Osteocyte (in vitro differentiated cells): ENCODE measurements at places on chromosomes 1 and 21. TPM values are rescaled to one million over a fixed set of nuclear protein-coding genes. Genes with fewer than 3 reads are reported as not detected.

DNA sequence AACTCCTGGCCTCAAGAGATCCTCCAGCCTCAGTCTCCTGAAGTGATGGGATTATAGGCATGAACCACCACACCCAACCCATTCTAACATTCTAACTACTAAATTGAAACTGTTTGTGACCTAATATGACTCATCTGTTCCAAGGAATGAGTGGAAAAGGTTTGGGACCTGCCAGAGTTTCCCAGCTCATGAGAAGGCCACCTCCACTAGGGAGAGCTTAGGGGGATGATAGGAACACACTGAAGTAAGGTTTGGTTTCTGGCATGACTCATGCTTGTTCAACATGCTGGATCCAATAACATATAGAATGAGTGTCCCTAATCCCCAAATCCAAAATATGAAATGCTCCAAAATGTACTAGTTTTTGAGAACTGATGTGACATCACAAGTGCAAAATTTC, 18.9 kb upstream of the SCAF4 start:
- H3K36me3 ChIP-seq, result no peaks in the 10 kb centered on the region
- H3K4me1 ChIP-seq, result peaks cover 1% of the 10 kb centered on the region
- H3K27me3 ChIP-seq, result peaks cover 3% of the 10 kb centered on the region
- no peak overlapping the region for H3K4me3 ChIP-seq
- no peak for DNase-seq
- H3K27ac ChIP-seq, result no peak overlapping the region

DNA sequence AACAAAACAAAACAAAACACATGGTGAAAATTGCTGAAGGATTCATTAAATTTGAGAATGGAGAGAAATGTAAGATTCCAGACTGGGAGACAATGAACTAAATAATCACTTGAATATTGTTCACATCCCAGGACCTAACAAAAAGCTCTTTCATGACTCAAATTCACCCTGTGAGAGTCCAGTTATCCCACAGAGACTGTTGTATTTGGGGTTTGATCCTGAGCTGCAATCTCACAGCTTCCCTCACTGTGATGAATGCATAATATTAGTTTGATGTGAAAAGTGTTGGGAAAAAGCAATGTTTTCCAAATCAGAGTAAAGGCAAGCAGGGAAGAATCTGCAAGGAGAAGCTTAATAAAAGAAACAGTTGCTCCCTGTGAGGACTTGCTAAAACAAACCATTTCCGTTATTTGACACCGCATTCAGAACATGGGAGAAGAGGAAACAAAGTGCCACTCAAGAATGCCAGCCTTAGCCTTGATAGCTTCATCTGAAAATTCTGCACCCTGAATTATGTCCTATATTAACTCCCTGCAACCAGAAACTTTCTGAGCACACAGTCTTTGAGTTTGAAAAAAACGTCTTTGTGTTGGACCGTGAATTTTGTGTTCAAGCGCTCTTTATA, 208.8 kb downstream of the DAB1 start:
- no peaks in the 10 kb centered on the region for H3K36me3 ChIP-seq
- H3K4me3 ChIP-seq, result no peak overlapping the region
- no peak overlapping the region for H3K27ac ChIP-seq
- no peaks in the 10 kb centered on the region for H3K27me3 ChIP-seq

DNA sequence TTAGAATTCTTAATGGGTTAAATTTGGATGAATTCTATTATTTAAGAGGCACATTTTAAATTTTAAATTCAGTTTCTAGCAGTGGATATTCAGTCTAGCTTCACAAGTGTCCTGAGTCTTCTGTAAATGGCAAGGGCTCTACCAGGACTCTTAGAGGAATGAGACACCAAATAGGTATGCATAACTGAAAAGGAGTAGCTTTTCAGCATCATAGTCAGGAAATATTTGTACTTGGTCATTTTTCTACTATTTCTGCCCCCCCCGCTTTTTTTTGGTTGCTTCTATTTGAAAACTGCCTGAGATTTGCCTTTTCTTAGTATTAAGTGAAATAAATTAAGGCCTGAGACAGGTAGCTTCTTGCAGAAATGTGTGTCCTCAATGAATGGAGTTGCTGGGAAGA, 80.2 kb downstream of the MAST2 start:
- H3K36me3 ChIP-seq, result no peaks in the 10 kb centered on the region
- H3K4me3 ChIP-seq, result no peak overlapping the region
- no peak overlapping the region for H3K27ac ChIP-seq
- H3K4me1 ChIP-seq, result peaks cover 14% of the 10 kb centered on the region
- DNase-seq, result no peak

GRCh38 chr1:162197615-162198421, 128.3 kb downstream of the NOS1AP start:
- no peak overlapping the region for H3K4me3 ChIP-seq
- H3K4me1 ChIP-seq, result peaks cover 3% of the 10 kb centered on the region
- H3K36me3 ChIP-seq, result no peaks in the 10 kb centered on the region

GRCh38 chr1:59279645-59280044, 17.2 kb upstream of the FGGY start:
- H3K27ac ChIP-seq, result no peak overlapping the region
- DNase-seq, result no peak
- no peak overlapping the region for H3K4me3 ChIP-seq
- H3K27me3 ChIP-seq, result peaks cover 4% of the 10 kb centered on the region
- H3K4me1 ChIP-seq, result peaks cover 18% of the 10 kb centered on the region

GRCh38 chr1:21022279-21023040, 154.2 kb downstream of the EIF4G3 start:
- H3K36me3 ChIP-seq, result peaks cover 8% of the 10 kb centered on the region
- no peak for DNase-seq
- H3K4me3 ChIP-seq, result peak overlapping the region; percentile 59
- peak overlapping the region; percentile 100 for H3K27ac ChIP-seq
- H3K4me1 ChIP-seq, result peaks cover 38% of the 10 kb centered on the region

DNA sequence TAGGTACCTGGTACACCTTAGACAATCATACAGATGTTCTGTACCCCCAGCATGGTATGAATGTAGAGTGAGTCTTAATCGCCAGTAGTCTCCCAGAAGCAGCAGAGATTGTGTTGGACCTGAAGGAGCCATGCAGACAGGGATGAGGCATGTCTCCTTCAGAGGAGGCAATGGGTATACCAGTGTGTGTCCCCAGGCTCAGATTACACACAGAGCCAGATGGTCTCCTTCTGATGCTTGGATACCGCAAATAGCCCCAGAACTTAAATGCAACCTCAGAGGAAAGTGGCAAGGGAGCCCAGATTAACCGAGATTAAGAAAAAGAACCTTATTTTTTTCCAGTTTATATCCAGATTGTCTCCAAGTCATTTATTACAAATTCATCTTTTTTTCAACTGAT, 96.8 kb upstream of the C21orf91 start:
- no peak for DNase-seq
- H3K4me1 ChIP-seq, result no peaks in the 10 kb centered on the region
- no peaks in the 10 kb centered on the region for H3K27me3 ChIP-seq
- H3K27ac ChIP-seq, result no peak overlapping the region
- H3K36me3 ChIP-seq, result no peaks in the 10 kb centered on the region
- H3K4me3 ChIP-seq, result no peak overlapping the region

GRCh38 chr1:34770891-34771504, 10.0 kb upstream of the GJB3 start:
- H3K27ac ChIP-seq, result no peak overlapping the region
- no peak overlapping the region for H3K4me3 ChIP-seq
- H3K4me1 ChIP-seq, result no peaks in the 10 kb centered on the region
- no peaks in the 10 kb centered on the region for H3K27me3 ChIP-seq
- no peak for DNase-seq
- no peaks in the 10 kb centered on the region for H3K36me3 ChIP-seq

DNA sequence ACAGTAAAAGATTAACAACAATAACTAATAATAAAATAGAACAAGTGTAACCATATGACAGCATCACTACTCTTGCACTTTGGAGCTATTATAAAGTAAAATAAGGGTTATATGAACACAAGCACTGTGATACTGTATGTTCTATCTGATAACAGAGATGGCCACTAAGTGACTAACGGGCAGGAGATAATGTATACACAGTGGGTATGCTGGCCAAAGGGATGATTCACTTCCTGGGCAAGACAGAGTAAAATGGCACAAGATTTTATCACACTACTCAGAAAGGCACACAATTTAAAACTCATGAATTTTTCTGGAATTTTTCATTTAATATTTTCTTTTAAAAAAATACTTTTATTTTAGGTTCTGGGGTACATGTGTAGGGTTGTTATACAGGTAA, 12.3 kb downstream of the SLC9C2 start:
- no peaks in the 10 kb centered on the region for H3K27me3 ChIP-seq
- no peak overlapping the region for H3K27ac ChIP-seq
- DNase-seq, result no peak
- H3K36me3 ChIP-seq, result no peaks in the 10 kb centered on the region

- no peaks in the 10 kb centered on the region for H3K27me3 ChIP-seq
- peaks cover 27% of the 10 kb centered on the region for H3K4me1 ChIP-seq
- no peak overlapping the region for H3K27ac ChIP-seq
- DNase-seq, result no peak
These were observed 54.2 kb downstream of the EIF2B3 start for GRCh38 chr1:44932151-44932550.

DNA sequence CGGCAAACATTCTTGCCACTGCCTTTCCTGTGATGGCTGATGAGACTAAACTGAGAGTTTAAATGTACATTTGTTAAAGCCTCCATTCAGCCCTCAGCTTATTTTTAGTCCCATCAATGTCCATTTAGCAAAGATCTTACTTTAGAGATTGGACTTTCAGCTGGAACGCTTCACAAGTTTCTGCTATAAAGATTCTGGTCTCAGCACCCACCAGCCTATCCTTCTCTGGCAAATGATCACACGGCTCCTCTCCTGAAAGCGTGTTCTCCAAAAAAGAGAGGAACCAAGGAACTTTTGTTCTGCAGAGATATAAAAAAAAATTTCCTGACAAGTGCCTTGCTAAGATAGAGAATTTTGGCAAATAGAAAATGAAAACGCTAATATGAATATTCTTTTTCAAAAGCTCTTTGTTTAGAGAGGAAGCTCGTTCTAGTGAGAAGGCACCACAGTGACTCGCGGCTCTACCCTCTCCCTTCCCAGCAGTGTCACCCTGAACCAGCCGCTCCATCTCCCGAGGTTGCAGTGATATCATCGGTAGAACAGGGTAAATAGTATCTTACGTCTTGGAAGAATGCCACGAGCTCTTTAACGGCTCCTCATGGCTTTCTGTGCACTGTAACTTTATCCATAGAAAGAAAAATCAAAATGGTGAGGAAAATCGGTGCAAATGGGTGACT, 200.2 kb downstream of the APP start:
- peaks cover 3% of the 10 kb centered on the region for H3K4me1 ChIP-seq
- DNase-seq, result no peak
- H3K27me3 ChIP-seq, result no peaks in the 10 kb centered on the region
- no peak overlapping the region for H3K4me3 ChIP-seq

- H3K27me3 ChIP-seq, result no peaks in the 10 kb centered on the region
- no peak for DNase-seq
- no peak overlapping the region for H3K27ac ChIP-seq
- no peak overlapping the region for H3K4me3 ChIP-seq
- peaks cover 18% of the 10 kb centered on the region for H3K4me1 ChIP-seq
These were observed 17.5 kb downstream of the ADGRB2 start for GRCh38 chr1:31746687-31747086.

DNA sequence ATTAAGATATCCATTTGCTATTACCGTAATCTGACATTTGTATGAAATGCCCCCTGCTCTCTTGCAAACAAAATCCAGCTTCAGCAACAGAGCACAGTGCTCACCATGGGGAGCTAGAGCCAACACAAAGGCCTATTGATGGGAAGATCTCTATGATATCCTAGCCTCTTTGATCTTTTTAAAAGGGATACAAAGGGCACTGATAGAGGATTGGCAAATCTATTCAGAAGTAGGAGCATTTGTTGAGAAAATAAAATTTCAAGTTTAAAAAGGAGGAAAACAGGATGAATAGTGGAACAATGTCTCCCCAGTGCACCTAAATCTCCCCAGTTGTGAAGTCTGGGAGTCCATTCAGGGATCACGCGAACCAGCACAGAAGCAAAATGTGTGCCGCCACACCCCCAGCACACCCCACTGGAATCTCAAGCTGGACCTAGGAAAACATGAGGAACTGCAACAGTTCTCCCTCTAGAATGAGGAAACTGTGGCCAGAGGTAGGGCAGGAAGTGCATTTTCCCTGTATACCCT, 32.2 kb downstream of the MRAP start:
- no peak for DNase-seq
- no peaks in the 10 kb centered on the region for H3K27me3 ChIP-seq
- no peak overlapping the region for H3K27ac ChIP-seq
- H3K4me1 ChIP-seq, result peaks cover 16% of the 10 kb centered on the region
- H3K36me3 ChIP-seq, result peaks cover 65% of the 10 kb centered on the region

Gene CGN
- 0.99 and 1.7 TPM in 2 replicates for total RNA-seq

Gene MAP1LC3C
- 0.81 TPM in 1 of 2 replicates, not detected in the other for total RNA-seq

Gene KRTAP19-1
- not detected in 2 replicates for total RNA-seq

Gene B3GALT5
- not detected in 2 replicates for total RNA-seq

Gene CD1E
- total RNA-seq, result not detected in 2 replicates
